ENCODE measurements at places on chromosomes 11 and 22.

DNA sequence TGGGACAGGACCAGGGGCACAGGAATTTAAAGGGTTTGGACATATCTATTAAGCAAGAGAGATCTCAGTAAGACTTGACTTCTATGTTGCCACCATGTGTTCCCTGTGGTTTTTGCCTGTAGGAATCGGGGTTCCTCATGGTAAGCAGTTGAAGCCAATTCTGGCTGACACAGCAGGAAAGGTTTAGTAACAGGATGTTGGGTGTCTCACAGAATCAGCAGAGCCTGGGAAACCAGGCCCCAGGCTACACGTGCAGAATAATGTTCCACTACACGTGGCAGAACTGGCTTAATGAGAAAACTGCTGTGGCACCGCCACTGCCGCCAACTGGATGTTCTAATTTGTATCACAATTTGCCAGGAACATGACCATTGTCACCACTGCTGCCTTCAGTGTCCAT lies 264.6 kb upstream of the PLET1 start:
- DNase-seq, result peak; percentile 19

DNA sequence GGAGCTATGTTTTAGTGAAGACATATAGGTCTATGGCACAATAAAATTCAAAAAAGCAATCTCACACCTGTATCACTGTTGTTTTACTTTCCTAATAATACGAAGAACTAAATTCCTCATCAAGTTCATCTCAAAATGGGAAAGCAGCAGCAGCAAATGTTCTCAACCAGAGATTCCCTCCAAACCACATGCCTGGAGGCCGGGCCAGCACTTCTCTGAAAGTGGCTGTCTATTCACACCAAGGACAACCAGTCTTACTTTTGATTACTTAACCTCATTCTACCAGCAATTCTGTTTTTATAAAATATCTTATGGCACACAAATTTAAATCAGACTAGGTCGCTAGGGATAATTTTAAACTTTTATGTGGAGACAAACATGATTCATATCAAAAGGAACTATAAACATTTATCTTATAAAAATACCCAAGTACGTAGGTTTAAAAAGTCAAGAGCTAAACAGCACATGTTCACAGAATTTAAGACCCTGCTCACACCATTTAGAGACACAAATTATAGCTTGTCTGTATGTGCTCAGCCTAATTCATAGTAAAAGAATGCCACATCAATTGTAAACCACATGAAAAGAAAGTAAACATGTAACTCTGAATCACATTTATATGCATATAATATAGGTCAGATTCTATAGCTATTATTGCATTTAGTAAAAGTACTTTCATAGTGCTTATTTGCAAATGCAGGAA lies 46.1 kb downstream of the RRAS2 start:
- DNase-seq, result no peak

- DNase-seq, result no peak
Measured at GRCh38 chr22:38327805-38328204, 10.6 kb upstream of the CSNK1E start.

DNA sequence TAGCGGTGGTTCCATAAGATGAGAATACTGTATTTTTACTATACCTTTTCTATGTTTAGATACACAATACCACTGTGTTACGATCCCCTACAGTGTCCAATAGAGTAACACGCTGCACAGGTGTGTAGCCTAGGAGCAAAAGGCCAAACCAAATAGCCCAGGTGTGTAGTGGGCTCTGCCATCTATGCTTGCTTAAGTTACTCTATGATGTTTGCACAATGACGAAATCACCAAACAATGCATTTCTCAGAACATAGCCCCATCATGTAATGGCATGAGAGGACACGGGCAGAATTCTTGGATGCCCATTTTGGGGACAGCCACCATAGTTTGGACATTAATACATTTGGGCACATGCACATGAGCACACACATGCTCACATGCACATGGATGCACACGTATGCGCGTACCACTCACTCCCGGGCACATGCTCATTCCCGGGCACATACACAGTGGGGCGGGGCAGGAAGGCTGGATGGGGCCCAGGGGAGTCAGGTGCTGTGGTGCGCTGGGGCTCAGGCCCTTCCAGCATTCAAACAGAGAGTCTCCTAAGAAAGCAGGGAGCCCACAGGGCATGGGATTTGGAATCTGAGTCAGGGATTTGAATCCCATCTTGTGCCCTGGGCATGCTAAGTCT lies 51.1 kb downstream of the RTN4R start:
- no peak for DNase-seq

- no peak for DNase-seq
Measured at GRCh38 chr11:43269254-43269918, 42.4 kb upstream of the API5 start.

GRCh38 chr22:48832592-48832991 lies 995.1 kb downstream of the BRD1 start:
- DNase-seq, result no peak

DNA sequence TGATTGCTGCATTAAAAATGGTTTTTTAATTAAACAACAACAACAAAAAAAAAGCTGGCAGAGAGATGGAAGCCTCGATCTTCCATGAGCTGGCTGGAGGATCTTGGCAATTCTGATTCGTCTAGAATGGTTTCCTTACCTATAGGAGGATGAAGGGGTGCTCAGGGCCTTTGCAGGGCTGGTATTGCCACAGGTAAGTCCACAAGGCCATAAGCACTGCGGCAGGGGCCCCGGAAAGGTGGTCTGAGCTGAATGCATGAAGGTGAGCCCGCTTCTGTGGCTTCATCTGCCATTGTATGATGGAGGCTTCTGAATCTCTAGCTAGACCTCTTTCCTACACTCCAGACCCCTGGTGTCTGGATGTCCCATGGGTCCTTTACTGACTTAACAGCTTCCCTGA lies 101.5 kb downstream of the TSPAN18 start:
- no peak for DNase-seq

- DNase-seq, result no peak
Measured at GRCh38 chr11:110679323-110679975, 32.8 kb downstream of the ARHGAP20 start.

GRCh38 chr11:72618803-72619202 lies 55.4 kb downstream of the PDE2A start:
- DNase-seq, result no peak

- no peak for DNase-seq
Measured at GRCh38 chr11:117664897-117665296, 132.1 kb downstream of the DSCAML1 start.

GRCh38 chr22:20116376-20116950 lies 559 bp downstream of the RANBP1 start:
- DNase-seq, result no peak

All from lung microvascular endothelial cell (primary cell).